ENCODE measurements at places on chromosomes 2 and 18.

DNA sequence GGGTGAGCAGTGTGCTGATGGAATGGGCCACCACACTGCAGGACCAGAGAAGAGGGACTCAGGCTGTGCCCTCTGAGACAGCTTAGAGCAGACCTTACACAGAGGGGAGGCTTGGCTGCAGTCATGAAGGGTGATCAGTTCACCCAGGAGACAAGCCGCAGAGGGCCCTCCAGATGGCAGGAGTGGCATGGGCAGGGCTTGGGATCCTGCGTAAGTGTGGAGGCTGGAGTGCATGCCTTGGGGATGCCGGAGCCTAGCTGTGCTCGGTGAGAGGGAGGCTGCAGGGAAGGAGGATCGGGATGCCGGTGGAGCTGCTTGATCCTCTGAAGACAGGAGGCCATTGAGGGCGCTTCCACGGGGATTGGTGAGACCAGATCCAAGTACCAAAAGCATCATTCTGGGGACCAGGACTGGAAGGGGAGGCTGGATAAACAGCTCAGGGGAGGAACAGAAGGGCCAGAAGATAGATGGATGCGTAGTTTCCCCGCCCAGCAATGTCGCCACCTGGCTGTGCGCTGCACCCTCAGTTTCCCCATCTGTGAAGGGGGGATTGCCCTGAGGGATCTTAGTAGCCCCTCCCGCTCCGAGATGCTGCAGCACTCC lies 163.4 kb downstream of the INHBB start:
- DNase-seq: no peak

DNA sequence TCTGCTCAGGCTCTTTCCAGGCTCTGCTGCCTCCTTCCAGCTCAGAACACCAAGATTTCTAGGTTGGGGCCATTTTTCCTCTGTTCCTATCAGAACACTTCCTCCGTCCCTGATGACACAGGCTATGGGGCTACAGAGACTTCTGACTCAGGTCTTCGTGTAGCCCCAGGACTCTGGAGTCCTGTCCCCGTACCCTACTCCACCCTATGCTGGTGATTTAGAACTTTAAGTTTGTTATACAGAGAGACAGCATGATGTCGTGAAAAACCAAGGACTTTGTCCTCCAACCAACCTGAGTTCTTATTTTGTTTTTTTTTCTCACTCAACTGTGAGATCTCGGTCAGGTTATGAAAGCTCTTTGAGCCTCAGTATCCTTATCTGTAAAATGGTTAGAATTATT lies 78.7 kb downstream of the HS1BP3 start:
- no peak for DNase-seq

DNA sequence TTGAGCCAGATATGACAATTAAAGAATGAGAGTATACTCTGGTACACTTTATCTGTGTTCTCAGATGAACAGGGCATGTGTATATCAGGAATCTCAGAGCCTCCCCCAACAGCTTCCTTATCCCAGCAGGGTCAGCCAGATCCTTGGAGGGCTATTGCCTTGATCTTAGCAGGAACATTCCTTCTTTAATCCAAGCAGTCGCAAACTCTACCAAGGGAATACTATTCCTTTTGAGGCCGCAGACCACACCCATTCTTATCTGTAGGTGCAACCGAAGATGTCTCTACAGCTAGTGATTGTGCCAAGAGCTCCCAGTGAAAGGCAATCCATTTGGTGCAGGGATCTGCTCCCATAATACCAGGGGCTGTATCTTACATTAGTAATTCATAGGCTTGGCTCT lies 118.3 kb upstream of the DOK6 start:
- DNase-seq: no peak

DNA sequence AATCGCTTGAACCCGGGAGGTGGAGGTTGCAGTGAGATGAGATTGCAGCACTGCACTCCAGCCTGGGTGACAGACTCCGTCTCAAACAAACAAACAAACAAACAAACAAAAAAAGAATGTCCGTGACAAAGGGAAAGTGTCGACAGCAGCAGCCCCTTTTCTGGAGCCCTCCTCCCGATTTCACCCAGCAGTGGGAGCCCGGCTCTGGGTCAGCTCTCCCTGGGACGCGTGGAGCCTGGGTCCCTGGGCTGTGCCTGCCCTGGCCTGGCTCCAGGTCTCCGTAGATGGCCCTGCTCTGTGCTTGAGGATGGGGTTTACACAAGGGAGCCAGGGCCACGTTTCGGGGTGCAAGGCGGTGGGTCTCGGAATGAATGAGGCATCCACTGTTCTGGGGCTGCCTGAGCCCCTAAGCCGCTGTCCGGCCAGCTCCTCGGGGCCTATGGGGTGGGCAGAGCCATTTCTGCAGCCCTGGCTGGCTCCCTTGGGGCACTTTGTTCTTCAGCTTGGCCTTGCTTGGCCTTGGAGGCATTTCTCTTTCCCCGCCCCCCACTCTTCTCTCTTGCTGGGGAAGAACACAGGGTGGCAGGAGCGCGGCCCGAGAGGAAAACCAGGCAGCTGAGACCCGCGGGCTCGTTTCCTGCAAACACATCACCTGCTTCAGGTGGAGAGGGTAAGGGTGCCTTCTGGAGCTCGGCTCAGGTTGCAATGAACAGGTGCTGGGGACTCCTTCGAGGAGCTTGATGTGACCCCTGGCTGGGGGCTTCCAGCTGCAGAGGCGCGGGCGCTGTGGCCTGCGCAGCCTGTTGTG lies 29.1 kb downstream of the RTP5 start:
- DNase-seq: peak; percentile 34

DNA sequence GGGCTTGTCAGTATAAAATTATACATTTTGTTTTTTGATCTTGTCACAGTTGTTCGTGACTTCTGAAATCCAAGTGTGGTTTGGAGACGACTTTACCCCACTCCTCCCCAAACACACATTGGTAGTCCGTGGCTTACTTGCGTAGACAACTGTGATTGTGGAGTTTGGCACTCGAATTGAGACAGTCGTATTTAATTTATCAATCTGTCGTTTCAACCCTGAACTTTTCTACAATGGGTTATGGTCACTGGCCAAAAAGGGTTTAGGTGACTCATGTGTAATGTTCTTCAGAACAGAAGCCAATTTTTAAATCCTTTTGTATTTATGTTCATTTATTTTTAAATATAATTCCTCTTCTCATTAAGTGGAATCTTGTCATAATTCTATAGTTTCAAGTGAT lies 129.9 kb downstream of the SPTBN1 start:
- no peak for DNase-seq

DNA sequence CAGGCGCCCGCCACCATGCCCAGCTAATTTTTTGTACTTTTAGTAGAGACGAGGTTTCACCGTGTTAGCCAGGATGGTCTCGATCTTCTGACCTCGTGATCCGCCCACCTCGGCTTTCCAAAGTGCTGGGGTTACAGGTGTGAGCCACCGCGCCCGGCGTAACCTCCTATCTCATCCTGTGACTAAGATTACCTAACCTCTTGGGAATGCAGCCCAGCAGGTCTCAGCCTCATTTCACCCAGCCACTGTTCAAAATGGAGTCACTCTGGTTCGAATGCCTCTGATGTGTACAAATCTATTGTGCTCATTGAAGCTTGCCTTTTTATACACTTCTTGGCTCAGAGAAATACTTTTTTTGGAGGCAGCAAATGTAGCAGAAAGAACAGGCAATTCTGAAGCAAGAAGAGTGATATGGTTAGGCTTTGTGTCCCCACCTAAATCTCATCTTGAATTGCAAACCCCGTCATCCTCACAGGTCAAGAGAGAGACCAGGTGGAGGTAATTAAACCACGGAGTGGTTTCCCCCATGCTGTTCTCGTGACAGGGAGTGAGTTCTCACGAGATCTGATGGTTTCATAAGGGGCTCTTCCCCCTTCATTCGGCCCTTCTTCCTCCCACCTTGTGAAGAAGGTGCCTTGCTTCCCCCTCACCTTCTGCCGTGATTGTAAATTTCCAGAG lies 60.6 kb downstream of the SLC4A3 start:
- DNase-seq: no peak

GRCh38 chr2:158701101-158701500 lies 94.0 kb upstream of the DAPL1 start:
- no peak for DNase-seq

- no peak for DNase-seq
Observed at GRCh38 chr2:77054938-77055337, 467.2 kb downstream of the LRRTM4 start.

DNA sequence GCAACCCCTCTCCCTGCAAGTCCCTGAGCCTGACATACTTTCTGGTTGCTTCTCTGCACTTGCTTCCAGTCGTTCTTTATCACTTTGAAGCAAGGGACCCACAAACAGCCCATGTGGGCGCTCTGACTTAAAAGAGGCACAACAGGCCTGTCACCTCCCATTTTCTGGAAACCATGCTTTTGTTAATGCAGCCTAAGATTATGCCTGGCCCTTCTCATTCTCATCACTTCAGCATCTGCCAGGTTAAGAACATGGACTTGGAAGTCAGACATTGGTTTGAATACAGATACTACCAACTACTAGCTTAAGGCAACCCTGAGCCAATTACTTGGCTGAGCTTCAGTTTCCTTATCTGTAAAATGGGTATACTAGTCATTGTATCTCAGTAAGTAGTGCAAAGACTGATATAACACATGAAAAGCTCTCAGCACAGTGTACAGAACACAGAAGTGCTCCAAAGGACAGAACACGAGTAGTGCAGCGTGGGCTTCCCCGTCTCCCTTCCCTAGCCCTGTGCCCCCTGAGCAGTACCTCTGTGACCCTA lies 141.4 kb downstream of the TNS1 start:
- DNase-seq: no peak

GRCh38 chr2:54424555-54425163 lies 31.5 kb upstream of the SPTBN1 start:
- DNase-seq: no peak

- DNase-seq: peak; percentile 88
Observed at GRCh38 chr2:212939777-212940531, 211.5 kb downstream of the IKZF2 start.

DNA sequence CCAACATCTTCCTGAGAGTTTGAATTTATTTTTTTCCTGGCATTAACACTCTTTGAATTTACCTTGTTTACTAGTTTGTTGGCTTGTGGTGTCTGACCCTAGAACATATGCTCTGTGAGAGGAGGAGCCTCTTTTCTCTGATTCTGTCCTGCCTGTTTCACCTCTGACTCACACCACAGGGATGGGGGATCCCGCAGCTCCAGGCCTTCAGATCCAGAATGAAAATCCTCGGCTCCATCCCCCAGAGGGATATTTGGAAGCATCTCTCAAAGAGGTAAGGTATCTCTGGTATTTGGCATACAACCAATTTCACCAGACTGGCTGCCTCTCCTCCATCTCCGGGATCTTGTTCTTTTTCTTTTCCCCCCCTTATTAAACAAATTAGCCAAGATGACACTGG lies 104.7 kb downstream of the GPR39 start:
- DNase-seq: no peak

- no peak for DNase-seq
Observed at GRCh38 chr2:101193033-101193626, 41.9 kb upstream of the TBC1D8 start.

- no peak for DNase-seq
Observed at GRCh38 chr2:213122725-213123124, 28.7 kb downstream of the IKZF2 start.

GRCh38 chr18:36805105-36805504 lies 23.7 kb downstream of the TPGS2 start:
- DNase-seq: no peak

DNA sequence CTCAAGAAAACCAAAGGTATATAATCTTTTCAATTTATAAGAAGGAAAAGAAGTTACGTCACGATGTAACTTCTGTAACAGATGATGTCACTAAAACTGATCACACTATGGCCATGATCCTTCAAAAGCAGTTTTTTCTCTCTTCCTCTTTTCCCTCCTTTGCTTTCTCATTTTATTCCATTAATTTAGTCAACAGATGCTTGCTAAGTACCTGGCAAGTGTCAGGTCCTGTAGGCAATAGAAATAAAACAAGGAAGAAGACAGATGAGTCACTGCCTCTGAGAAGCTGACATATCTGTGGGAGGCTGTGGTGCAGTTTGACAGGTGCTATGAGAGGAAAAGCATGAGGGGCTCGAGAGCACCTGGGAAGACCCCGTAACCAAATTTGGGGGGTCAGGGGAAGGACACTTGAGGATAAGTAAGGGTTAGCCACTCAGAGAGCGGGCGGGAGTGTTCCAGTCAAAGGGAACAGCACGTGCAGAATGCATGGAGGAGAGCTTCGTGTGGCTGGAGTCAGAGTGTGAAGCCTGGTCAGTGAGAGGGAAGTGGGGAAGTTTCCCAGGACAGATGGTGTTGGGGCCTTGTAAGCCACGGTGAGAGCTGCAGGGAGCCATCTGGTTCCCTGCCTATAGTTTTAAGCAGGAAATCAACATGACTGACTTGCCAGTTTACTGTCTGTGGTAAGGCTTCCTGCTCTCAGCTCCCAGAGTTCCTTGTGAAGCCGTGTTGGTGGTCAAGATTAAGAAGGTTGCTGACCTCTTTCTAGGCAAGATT lies 198.8 kb upstream of the FOSL2 start:
- no peak for DNase-seq

GRCh38 chr2:150357770-150358467 lies 129.5 kb downstream of the RND3 start:
- no peak for DNase-seq

DNA sequence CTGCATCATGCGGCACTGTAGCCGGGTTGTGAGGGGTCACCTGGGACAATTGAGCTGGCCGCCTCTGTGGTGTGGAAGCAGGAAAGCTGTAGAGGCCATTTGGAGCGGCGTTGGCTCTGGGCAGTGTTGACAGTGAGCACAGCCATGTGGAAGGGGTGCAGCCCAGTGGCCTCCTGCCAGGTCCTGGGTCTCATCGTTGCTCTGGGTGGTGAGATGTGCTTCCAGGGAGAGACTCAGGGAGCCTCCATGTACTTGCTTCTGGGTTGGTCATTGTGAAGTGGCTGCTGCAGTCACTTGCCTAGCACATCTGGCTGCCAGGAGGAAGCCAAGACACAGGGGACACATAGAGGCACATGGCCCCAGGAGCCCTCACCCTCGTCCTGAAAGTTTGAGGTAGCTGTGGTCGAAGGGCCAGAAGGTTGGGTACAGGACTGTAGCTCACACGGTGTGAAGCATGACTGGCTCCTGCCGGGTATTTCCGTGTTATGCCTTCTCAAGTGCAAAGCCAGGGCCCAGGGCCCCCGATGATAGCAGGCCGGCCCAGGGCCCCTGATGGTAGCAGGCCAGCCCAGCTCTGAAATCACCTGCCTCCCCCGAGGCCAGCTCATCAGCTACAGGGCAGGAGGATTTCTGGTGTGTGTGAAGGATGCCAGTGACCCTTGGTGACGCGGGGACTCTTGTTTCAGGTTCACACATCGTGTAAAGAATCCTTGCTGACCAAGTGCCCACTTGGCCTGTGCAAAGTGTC lies 82.6 kb downstream of the DGKD start:
- DNase-seq: no peak

DNA sequence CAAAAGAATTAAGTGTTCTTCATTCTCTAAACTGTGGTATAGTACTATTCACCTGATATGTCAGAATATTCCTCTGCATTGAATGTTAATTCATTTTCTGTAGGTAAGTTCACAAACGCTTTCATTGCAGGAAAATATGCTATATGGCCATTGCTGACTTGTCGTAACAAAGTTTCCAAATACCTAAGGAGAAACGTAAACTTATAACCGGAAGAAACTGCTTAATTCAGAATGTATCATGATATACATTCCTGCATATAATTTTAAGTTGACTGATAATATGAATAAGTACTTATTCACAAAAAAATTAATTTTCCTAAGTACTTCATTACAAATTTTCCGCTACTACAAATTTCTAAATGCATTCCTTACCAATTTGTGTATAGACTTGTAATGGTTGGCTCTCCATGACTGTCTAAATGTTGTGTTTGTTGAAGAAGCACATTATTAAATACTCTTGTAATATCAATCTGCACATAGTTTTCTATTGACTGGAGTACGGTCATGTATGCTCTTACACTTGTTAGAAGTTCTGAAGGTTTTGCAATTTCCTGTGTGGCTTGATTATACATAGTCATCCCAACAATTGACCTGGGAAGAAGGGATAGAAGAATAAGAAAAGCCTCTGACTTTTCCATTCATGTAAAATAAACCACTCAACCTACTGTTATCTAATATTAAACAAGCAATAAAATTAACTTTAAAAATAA lies 85.4 kb downstream of the NCKAP1 start:
- DNase-seq: no peak
